ENCODE measurements at places on chromosomes 16 and 17. TPM values are rescaled to one million over a fixed set of nuclear protein-coding genes. Genes with fewer than 3 reads are reported as not detected.

Gene DRC3
- 1.3 TPM for polyA plus RNA-seq

Gene C16orf54
- not detected for polyA plus RNA-seq

Gene C17orf50
- polyA plus RNA-seq: not detected

Gene VMO1
- polyA plus RNA-seq: 1.6 TPM

Gene ABCC6
- not detected for polyA plus RNA-seq

Gene TMEM231
- polyA plus RNA-seq: 25.6 TPM
